ENCODE measurements at places on chromosomes 2 and 18. TPM values are rescaled to one million over a fixed set of nuclear protein-coding genes. Genes with fewer than 3 reads are reported as not detected.

The C18orf54 gene
- total RNA-seq, result 2.4 TPM

The HAAO gene
- total RNA-seq, result 5.1 TPM

The SPATA3 gene
- not detected for total RNA-seq

The NOL4 gene
- total RNA-seq, result 0.38 TPM

Measured in posterior vena cava (tissue), 2 donors.